RPMI7951 (cell line): ENCODE measurements at places on chromosomes 3 and 15.

GRCh38 chr3:183114384-183115178 lies 15.3 kb upstream of the MCCC1 start:
- no peak for DNase-seq

DNA sequence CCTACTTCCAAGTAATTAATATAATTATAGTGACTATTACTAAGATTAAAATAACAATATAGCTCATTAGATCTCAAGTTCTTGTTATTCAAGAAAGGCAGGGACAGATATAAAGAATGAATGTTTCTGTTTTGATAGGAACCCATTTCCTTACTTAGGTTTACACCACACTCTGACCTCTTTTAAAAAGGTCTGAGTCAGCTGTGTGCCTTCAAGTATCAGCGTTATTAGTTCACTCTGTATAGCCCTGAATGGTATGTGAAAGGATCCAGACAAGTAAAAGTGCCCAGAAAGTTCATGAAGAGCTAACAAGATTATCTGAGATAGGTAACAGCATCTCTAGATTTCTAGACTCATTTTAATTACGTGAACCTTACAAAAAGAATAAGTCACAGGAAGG lies 28.9 kb downstream of the PDCD10 start:
- DNase-seq: no peak

DNA sequence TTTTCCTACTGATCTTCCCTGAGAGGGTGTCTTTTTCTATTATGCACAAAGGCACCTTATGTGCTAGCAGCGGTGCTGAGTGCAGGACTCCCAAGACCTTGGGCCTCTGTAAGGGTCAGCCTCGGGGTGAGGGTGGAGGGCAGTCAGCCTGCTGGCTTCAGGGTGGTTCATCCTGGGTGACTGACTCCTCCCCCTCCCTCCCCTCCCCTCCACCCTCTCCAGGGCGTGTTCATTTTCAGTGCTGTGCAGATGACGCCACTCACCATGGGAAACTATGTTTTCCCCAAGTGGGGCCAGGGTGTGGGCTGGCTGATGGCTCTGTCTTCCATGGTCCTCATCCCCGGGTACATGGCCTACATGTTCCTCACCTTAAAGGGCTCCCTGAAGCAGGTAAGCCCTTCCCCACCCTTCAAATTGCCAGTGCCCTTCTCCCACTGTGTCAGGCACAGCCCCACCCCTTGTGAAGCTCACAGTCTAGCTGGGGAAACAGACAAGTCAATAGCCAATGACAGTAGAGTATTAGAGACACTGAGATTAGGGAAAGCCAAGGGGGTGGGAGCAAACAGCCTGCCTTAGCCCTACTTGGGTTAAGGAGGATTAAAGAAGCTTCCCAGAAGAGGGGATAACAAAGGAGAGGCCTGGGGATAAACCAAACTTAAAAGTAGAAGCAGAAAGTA lies 41.9 kb downstream of the SLC6A1 start:
- no peak for DNase-seq

- no peak for DNase-seq
Measured at GRCh38 chr3:17514597-17514996, 227.8 kb downstream of the TBC1D5 start.
